ENCODE measurements at places on chromosomes 1 and 21. TPM values are rescaled to one million over a fixed set of nuclear protein-coding genes. Genes with fewer than 3 reads are reported as not detected.

DNA sequence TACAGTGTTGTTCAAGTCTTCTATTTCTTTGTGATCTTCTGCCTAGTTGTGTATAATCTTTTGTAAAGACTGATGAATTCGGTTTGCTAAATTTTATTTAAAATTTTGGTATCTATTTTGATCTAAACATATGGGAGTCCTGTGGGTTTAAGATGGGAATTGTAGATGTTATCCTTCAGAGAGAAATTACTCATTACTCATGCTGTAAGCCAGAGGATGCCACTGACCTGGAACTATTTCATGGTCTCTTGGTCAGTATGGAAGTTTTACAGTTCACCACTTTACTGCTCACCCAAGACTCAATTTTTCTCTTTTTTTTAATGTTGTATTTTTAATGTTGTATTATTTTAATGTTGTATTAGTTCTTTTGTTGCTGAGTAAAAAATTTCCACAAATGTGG is 138.6 kb upstream of the B3GALT2 start:
- DNase-seq: no peak

GRCh38 chr21:31045841-31046240 is 7.6 kb upstream of the KRTAP19-8 start:
- DNase-seq: no peak

- no peak for DNase-seq
Observed at GRCh38 chr1:1356796-1357401, 1.5 kb downstream of the MXRA8 start.

DNA sequence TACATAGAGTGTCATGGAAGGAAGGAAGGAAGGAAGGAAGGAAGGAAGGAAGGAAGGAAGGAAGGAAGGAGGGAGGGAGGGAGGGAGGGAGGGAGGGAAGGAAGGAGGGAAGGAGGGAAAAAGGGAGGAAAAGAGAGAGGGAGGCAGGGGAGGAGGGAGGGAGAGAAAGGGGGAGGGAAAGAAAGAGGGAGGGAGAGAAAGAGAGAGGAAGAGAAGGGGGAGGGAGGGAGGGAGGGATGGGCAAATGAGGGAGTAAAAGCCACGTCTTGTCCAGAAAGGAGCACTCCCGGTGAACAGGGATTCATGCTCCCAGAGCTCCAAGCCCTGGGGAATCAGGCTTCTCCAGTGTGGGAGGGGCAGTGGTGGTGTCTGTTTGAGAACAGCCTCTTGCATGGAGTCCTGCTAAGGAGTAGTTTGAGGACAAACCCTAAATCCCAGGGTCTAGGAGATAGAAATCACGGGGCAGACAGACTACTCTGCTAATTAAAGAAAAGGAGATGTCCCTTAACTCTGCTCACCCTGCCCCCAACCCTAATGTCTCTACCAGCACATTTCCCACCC is 71.6 kb downstream of the TAS1R2 start:
- DNase-seq: no peak

GRCh38 chr1:85334962-85335361 is 58.5 kb upstream of the BCL10 start:
- DNase-seq: no peak

DNA sequence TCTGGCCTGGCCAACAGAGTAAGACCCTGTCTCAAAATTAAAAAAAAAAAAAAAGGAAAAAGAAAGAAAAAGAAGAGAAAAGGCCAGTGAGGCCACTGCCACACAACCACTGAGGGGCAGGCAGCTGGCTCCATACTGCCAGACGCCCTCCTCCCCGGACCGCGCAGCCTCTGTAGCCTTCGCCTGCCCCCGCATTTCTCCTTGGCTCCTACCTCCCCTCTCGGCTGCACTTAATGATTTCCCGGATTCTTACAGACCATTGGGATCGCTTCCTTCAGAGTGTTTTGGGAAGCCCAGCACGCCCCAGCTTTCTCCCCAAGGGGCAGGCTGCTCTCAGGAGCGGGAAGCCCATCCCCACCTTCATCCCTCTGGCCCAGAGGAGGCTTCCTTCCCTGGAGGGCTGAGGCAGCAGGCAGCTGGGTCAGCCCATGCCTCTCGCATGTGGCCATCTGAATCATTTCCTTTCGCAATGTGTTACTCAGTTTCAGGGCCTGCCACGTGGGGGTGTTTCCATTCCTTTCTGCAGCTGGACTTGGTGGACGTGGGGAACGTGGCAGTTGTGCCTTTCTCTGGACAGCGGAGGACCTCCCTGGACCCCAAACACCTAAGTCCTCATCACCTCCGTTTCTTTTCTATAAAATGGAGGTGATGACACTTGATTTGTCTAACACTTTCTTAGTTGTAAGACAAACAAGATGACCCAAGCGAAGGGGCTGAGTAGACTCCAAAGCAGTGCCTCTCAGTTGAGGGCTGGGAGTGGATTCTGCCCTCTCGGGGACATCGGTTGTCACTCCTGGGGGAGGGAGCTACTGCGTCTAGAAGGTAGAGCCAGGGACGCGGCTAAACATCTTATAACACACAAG is 2.3 kb downstream of the SLC2A5 start:
- DNase-seq: no peak

- DNase-seq: no peak
Observed at GRCh38 chr1:164855716-164856329, 296.8 kb downstream of the PBX1 start.

Gene MYOC
- 7.6 TPM for polyA plus RNA-seq

DNA sequence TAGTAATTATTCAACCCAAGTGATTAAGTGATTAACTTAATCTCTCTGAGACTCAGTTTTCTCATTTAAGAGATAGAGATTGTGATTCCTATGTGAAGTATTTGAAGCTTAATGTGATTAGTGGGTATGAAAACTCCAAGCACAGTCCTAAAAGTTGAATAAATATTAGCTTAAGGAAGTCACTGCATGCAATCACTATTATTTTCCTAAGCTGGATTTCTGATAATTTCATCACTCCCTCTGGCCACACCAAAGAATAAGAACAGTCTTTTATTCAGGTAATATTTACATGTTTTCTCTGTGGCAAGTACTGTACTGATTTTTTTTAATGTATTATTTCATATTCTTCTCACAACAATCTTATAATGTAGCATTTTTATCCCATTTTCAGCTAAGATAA is 31.1 kb downstream of the CD55 start:
- no peak for DNase-seq

- no peak for DNase-seq
Observed at GRCh38 chr21:16912075-16912474, 600.8 kb upstream of the CXADR start.

DNA sequence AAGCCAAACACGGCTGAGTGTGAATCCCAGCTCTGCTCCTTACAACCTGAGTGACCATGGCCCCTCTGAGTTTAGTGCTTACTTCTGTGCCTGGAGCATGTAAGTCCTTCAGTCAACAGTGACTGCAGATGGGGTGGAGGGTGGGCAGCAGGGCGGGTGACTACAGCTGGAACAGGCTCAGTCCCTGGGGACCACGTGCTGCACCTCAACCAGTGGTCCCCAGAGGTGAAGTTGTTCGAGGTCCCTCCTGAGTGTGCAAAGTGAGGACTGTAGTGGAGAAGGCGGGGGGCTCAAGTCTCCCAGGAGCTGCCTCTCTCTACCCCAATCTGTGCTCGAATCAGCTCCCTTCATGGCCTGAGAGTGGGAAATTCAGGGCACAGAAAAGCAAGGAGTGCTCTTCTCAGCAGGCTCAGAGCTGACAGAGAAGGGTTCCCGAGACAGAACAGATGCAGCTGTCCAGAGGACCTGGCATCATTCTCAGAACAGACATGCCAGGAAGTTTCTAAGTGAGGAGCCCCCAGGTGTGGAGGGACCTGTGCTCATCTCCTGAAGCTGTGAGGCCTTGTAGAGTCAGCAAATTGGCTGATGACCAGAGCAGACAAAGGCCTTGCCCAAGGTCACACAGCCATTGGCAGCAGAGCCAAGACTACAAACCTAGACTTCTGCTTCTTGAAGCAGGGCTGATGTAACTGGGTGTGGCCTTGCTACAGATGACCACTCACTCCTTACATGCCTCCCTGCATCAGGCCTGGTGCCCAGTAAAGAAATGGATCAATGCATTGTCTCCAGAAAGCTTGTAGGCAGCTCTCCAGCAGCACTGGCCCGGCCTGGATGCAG is 61.7 kb upstream of the EDN2 start:
- no peak for DNase-seq

DNA sequence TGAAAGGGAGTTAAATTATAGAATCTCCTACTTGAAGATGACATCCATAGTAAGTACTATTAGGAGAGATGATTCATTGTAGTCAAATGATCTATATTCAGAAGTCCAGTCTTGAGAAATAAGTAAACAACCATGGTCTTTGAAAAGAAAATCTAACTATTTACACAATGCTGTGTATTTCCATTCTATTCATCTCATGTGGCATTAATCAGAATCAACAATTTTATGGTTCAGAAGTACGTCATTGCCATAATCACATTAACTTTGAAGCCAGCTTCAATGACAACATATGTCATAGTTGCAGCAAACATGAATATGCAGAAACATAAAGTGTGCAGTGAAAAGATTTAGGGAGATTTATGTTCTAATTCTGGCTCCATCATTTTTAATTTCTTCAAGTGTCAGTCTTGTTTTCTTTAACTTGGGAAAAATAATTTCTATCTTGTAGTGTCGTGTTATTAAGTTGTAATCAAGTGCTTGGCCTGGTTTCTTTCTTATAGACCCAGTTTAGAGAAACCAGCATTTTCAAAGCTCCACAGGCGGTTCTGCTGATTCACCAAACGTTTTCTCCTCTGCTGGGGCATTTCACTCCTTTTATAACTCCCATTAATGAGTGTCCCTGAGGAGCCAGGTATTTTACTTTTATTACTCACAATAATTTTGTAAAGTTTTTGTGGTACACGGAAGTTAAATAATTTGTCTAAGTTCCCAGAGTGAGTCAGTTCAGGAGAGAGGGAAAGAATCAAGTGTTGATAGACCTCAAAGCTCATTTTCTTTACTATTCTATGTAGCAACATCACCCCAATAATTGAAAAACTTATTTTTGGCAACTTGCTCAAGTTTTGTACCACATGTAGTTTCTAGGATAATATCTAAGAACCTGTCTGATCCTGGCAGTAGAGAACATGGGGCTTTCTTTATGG is 35.9 kb upstream of the PTGS2 start:
- DNase-seq: no peak

DNA sequence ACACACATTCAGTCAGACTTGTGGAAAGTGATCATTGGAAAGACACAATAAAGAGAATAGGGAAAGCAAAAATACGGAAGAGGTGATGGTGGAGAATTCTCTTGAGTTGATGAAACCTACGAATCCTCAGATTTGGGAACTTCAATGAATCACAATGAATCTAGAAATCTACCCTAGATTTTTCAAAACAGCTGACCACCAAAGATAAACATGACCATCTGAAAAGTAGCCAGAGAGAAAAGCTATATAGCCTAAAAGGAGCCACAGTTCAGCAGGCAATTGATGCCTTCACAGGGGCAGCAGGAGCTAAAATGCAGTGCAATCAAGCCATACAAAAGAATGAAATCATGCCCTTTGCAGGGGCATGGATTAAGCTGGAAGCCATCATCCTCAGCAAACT is 170.6 kb upstream of the RUNX1 start:
- DNase-seq: no peak

Gene ELF3
- polyA plus RNA-seq: 93.2 TPM

DNA sequence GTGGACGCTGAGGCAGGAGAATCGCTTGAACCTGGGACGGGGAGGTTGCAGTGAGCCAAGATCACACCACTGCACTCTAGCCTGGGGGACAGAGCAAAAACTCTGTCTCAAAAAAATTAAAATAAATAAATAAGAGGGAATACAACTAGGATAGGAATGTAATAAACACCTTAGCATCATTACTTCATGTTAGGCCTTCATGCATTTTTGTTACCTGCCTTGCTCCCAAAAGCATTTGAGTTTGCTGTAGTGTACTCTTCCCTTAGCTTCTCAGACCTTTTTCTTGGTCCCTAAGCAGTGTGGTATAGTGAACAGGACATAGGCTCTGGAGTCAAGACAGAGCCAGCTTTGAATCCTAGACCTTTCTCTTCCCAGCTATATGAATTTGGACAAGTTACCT is 2.8 kb upstream of the OSCP1 start:
- no peak for DNase-seq

- DNase-seq: no peak
Observed at GRCh38 chr1:223716302-223716862, 4.0 kb downstream of the CAPN2 start.

- DNase-seq: peak; percentile 92
Observed at GRCh38 chr1:61076728-61077675, 5.4 kb upstream of the NFIA start.

GRCh38 chr21:32348604-32349332 is 44.0 kb downstream of the URB1 start:
- DNase-seq: peak; percentile 20

- DNase-seq: no peak
Observed at GRCh38 chr1:5009376-5010065, 355.1 kb downstream of the AJAP1 start.

- no peak for DNase-seq
Observed at GRCh38 chr21:42690586-42690985, 37.2 kb downstream of the PDE9A start.

- no peak for DNase-seq
Observed at GRCh38 chr1:153100245-153100644, 5.9 kb upstream of the SPRR2E start.

- DNase-seq: no peak
Observed at GRCh38 chr1:119878171-119878570, 18.1 kb downstream of the ADAM30 start.

- DNase-seq: no peak
Observed at GRCh38 chr1:76541618-76542017, 325.7 kb upstream of the ST6GALNAC5 start.

GRCh38 chr1:147337040-147337630 is 94.7 kb downstream of the CHD1L start:
- DNase-seq: no peak

- DNase-seq: no peak
Observed at GRCh38 chr21:25424048-25424447, 183.2 kb downstream of the MRPL39 start.

Gene SAMD13
- 6.9 TPM for polyA plus RNA-seq

Gene LRRN2
- 1.6 TPM for polyA plus RNA-seq

Gene PPM1J
- polyA plus RNA-seq: 0.53 TPM

- no peak for DNase-seq
Observed at GRCh38 chr1:225944951-225945350, 3.9 kb upstream of the LEFTY2 start.

GRCh38 chr1:113751516-113751915 is 7.8 kb downstream of the PHTF1 start:
- DNase-seq: no peak

GRCh38 chr1:62870148-62870547 is 86.2 kb downstream of the ATG4C start:
- DNase-seq: no peak

Gene LCE1D
- polyA plus RNA-seq: not detected

All from right lung (tissue), 10 donors.